Urinary bladder (tissue), 4 donors: ENCODE measurements at places on chromosomes 7 and 10. TPM values are rescaled to one million over a fixed set of nuclear protein-coding genes. Genes with fewer than 3 reads are reported as not detected.

Gene TSPAN15
- polyA plus RNA-seq, result 88.1 TPM

GRCh38 chr7:16934722-16935340, 53.0 kb upstream of the AGR3 start:
- no peak for DNase-seq

- DNase-seq, result no peak
Measured at GRCh38 chr10:48231178-48231577, 43.3 kb downstream of the FRMPD2 start.

Gene CCDC172
- polyA plus RNA-seq, result not detected

Gene TMEM196
- 0.05 TPM for polyA plus RNA-seq

Gene CRYGN
- polyA plus RNA-seq, result 0.67 TPM

DNA sequence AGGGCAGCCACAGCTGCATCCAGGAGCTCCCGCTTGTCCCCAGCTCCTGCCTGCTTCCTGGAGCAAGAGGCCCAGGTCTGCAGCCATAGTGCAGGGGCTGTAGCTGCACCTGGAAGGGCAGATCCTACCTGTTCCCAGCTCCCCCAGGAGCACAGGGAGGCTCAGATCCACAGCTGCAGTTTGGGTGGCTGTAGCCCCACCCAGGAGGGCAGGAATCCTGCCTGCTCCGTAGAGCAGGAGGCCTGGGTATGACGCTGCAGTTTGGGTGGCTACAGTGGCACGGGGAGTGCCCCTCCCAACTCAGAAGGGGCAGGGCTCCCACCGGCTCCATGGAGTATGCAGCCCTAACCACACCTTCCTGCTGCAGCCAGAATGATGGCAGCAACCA, 26.7 kb upstream of the CDCA7L start:
- DNase-seq, result no peak

GRCh38 chr10:98170249-98171117, 36.0 kb downstream of the R3HCC1L start:
- peak; percentile 11 for DNase-seq

GRCh38 chr7:5695727-5696345, 85.6 kb downstream of the RNF216 start:
- DNase-seq, result no peak

GRCh38 chr7:1543826-1544177, 12.2 kb downstream of the TMEM184A start:
- DNase-seq, result no peak

DNA sequence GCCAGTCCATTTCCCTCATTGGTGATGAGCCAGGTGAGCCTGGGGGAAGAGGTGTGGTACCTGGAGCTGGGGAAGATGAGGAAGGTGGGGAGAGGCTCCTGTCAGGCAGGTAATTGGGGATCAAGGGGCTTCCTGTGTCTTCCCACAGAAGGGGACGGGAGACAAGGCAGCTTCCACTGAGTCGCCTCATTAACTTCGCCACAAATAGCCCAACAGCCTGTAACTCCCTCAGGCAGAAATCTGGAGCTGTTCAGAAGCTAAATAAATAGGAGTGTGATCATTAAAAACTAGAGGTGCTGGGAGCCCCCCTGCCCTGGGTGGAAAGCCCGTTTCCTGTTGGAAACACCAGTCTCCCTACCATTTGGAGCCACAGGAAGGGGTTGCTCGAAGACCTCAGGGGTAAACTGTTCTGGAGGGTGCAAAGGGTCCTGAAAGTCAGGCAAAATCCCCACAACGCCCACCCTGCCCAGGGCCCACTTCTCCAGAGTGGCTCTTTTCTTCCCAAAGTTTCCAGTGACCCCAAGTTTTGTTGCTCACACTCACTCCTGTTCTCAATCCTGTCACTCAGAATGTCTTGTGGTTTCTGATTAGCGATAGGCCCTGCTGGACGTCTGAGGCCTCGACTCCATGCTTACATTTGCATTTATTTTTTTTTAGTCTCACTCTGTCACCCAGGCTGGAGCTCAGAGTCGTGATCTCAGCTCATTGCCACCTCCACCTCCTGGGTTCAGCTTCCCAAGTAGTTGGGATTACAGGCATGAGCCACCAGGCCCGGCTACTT, 25.7 kb downstream of the UNC5B start:
- no peak for DNase-seq

DNA sequence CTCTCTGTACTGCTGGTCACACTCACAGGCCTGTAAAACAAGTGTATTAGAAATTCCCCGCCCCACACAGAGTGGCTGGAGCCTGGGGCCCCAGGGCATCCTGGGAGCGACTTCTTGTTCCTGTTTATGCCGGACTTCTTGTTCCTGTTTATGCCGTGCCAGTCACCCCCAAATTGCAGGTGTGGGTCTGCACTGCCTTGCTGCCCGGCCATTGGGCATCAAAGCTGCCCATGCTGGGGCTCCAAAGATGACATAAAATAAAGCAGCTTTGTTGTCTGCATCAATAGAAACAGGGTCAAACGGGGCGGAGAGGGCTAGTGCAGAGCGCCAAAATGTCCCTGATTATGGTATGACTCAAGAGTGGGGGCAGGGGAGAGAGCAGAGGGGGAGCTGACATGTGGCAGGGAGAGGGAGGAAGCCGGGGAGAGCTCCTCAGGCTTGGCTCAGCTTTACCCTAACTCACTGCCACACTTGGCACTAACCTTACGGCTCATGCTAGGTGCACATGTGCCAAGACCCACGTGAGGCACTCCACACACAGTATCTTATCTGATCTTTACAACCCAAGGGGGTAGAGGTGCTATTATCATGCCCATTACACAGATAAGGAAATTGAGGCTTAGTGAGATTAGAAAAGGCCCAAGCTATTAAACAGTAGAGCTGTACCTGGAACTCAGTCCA, 98.4 kb downstream of the PIP4K2A start:
- no peak for DNase-seq

GRCh38 chr10:79402951-79403350, 42.5 kb downstream of the ZCCHC24 start:
- DNase-seq, result no peak

DNA sequence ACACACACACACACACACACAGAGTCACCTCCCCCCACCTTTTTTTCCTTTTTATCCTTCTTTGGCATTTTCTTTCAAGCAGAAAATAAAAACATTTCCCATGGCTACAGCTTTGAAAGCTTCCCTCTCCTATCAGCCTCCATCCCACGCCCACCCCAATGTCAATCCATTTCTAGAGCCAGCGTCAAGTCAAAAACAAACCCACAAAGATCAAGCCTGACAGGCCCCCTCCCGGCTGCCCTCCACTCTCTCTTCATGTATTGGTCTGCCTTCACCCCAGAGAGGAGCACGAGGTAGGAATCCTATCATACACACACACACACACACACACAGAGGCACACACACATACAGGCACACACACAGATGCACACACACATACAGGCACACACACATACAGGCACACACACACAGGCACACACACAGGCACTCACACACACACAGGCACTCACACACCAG, 8.0 kb upstream of the TNRC18 start:
- no peak for DNase-seq

DNA sequence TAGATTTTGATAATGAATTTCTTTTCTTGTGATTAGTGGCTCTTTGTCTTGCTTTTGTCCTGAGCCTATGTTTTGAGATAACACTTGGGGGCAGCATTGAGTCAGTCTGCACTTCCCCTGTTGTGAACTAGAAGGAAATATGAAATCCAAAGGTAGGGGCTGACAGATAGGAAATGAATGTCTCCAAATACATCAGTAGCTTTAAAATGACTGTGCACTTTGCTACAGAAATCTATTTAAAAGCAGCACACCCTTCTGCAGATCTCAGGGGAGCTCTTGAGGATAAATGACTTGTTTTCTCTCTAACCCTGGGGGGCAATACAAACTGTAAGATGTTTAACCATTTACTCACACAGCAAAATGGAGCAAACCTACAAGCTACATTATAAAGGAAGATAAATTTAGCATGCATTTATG, 176.0 kb upstream of the MYO3A start:
- DNase-seq, result no peak

DNA sequence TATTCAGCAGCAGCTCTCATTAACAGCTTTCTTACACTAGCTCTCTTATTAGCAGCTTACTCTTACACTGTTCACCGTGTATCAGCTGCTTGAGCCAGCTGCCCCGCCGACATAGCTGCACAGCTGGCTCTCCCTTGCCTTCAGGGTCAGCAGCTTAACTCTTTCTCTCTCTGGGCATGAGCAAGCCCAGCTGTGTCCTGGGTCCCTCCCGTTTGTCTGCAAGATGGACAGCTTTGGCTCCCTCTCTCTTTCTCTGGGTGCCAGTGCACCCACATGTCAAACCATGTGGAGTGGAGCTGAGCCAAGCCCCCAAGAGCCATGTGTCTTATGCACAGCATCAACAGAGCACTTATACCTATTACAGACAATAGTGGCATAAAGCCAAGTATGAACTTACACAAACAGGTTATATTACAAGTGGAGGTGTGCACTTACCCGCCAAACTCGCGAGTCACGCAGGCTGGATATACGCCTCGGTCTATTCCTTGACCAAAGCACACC, 35.7 kb upstream of the MTPAP start:
- DNase-seq, result no peak

DNA sequence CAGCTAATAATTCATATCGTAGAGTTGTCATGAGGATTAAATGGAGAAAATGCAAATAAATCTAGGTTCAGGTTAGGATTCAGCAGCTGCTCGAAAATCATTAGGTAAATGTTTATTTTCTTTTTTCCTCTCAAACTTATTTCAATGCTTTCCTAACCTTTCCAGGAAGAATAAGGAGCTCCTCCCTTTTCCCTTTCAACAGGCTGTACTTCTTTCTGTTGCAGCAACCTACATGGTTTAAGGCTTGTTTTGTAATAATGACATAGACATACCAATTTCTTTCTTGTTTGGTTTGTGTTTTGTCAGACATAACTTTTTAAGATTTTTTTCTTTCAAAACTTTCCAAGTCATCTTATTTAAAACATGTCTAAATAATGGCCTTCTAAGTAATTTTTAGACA, 18.2 kb downstream of the GPR141 start:
- no peak for DNase-seq

- no peak for DNase-seq
Measured at GRCh38 chr7:5838761-5839500, 41.7 kb upstream of the OCM start.

Gene USP54
- 23.8 TPM for polyA plus RNA-seq

- no peak for DNase-seq
Measured at GRCh38 chr10:92886334-92886961, 38.1 kb downstream of the EXOC6 start.
